ENCODE measurements at places on chromosomes 16 and 17.

DNA sequence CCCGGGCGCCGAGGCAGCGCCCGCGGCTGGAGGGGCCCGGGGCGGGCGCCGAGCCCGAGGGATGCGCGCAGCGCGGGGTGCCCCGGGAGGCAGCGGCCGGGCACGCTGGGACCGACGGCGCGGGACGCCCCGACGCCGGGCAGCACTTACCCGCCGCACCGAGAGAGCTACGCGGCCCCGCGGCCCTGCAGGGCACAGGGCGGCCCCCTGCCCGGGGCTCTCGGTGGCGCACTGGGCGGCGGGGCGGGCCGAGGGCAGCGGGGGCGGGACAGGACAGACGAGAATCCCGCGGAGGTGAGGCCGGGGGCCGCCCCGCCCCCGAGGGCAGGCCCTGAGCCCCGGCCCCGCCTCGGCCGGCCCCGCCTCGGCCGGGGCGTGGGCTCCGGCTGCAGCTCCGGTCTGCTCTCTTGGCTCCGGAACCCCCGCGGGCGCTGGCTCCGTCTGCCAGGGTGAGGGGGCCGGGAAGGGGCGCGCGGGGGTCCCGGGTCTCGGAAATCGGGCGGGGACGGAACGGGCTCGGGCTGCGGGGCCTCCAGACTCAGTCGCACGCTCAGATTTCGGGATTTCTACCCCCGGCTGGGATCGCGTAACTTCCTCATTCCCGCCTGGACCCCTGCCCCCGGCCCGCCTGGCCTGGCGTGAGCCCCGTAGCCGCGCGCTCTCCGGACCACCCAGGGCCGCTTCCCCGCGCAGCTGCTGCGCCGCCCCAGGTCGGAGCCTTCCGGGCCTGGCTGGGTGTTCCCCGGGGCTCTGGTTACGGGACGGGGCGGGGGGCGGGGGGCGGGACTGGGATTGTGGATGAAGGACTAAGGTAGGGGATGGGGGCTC lies at the start of gene PLD2:
Gene PLD2, plus strand, starts transcription at position 376 of the 828 bp plus-strand sequence. CDS start 621 bp downstream, outside the sequence.
- peak; percentile 42 for DNase-seq

DNA sequence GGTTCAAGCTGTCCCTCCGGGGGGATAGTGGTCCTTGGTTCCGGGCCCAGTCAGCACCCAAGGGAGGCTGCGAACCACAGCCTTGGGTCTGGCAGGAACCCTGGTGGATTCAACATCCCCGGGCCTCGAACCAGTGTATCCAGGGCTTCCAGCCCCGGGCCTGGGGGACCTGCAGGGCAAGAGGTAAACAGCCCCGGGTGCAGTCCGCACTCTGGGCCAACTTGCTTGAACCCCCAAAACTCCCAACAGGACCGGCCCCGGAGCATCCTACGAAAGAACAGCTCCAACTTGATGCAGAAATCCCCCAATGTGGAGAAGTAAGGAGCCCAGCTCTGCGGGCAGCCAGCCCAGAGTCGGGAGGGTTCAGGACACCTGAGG lies 1.5 kb upstream of the NEURL4 start:
- no peak for DNase-seq

GRCh38 chr17:411421-412120 lies 59.0 kb upstream of the RPH3AL start:
- no peak for DNase-seq

DNA sequence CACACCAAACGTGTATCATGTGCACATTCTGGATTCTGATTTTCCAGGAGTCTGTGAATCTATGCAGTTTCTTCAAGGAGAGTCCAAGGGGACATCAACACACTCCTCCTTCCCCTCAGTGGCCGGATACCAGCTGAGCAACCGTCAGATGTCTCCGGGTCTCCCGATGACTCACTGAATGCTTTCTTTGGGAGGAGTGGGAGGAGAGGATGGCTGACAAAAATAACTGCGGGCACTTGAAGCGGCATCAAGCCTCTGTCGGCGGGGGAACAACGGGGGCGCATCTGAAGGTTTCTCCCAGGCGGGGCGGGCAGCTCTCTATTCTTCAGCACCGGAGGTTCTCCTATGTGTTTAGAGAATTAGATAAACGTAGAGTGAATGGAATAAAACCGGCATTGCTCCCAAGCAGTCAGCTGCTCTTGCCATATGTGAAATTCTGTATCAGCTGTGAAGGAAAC lies 24.6 kb upstream of the LRRC75A start:
- DNase-seq = peak; percentile 78

GRCh38 chr17:54172096-54172984 lies 349.6 kb downstream of the KIF2B start:
- DNase-seq = peak; percentile 0

Measured in astrocyte (in vitro differentiated cells and primary cell).